Astrocyte (in vitro differentiated cells and primary cell): ENCODE measurements at places on chromosomes 12 and 14. TPM values are rescaled to one million over a fixed set of nuclear protein-coding genes. Genes with fewer than 3 reads are reported as not detected.

The USP44 gene
- 4.3 and 5.4 TPM in 2 replicates for total RNA-seq

DNA sequence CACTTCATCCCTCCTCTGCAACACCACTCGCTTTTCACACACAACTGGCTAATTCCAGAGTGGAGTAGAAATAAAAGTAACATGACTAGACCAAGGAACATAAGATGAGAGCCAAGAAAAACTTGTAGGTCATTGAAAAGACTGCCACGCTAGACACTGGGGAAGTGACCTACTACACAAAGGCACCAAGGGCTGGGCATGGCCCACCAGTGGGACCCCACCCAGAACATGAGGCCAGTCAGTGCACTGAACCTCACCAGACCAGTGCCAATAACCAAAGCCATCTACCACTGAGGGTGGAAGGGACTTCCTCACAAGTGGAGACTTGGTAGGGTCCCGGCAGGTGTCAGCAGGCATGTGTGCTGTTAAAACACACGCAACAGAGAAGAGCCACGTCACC is 19.7 kb downstream of the FBLN5 start:
- DNase-seq: no peak

GRCh38 chr12:77115471-77115870 is 50.1 kb upstream of the E2F7 start:
- DNase-seq: no peak

The LRRC23 gene
- total RNA-seq: 5.0 and 5.2 TPM in 2 replicates

DNA sequence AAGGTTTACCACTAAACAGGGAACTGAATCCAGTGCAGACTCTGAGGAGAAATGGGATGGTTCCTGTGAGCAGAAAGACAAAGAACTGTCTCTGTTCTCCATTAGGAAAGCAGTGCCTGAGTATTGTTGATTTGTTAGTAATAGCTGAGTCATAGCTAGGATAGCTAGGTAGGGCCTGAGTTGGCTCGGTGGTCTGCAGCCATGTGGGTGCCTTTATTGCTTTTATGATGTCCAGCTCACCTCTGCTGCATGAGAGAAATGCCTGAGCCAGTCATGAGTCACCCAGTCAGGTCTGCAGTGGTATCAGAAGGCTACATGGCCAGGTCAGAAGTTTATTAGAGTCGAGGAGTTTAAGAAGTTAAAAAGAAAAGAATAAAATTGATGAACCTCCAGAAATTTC is 24.2 kb downstream of the TRHDE start:
- DNase-seq: peak; percentile 93
